ENCODE measurements at places on chromosomes 3 and 15. TPM values are rescaled to one million over a fixed set of nuclear protein-coding genes. Genes with fewer than 3 reads are reported as not detected.

GRCh38 chr3:156973954-156974353 is 147.8 kb downstream of the LEKR1 start:
- no peaks in the 10 kb centered on the region for H3K27me3 ChIP-seq
- no peak overlapping the region for H3K27ac ChIP-seq
- no peak for DNase-seq
- no peaks in the 10 kb centered on the region for H3K36me3 ChIP-seq
- H3K4me1 ChIP-seq: no peaks in the 10 kb centered on the region

GRCh38 chr3:105976196-105976595 is 107.4 kb upstream of the CBLB start:
- H3K27ac ChIP-seq: no peak overlapping the region
- no peak overlapping the region for H3K4me3 ChIP-seq
- no peaks in the 10 kb centered on the region for H3K4me1 ChIP-seq
- H3K36me3 ChIP-seq: no peaks in the 10 kb centered on the region
- H3K27me3 ChIP-seq: no peaks in the 10 kb centered on the region

GRCh38 chr3:69116897-69117296 is 5.5 kb downstream of the LMOD3 start:
- no peak overlapping the region for H3K27ac ChIP-seq
- no peaks in the 10 kb centered on the region for H3K36me3 ChIP-seq

GRCh38 chr15:89088605-89089315 is 504 bp downstream of the ABHD2 start:
- no peak for DNase-seq
- H3K4me3 ChIP-seq: peak overlapping the region; percentile 88
- peaks cover 13% of the 10 kb centered on the region for H3K4me1 ChIP-seq
- H3K27ac ChIP-seq: no peak overlapping the region

GRCh38 chr3:71089271-71089847 is 494.2 kb downstream of the FOXP1 start:
- H3K27ac ChIP-seq: no peak overlapping the region
- no peaks in the 10 kb centered on the region for H3K27me3 ChIP-seq
- H3K4me3 ChIP-seq: no peak overlapping the region
- DNase-seq: no peak
- peaks cover 7% of the 10 kb centered on the region for H3K4me1 ChIP-seq
- H3K36me3 ChIP-seq: no peaks in the 10 kb centered on the region

DNA sequence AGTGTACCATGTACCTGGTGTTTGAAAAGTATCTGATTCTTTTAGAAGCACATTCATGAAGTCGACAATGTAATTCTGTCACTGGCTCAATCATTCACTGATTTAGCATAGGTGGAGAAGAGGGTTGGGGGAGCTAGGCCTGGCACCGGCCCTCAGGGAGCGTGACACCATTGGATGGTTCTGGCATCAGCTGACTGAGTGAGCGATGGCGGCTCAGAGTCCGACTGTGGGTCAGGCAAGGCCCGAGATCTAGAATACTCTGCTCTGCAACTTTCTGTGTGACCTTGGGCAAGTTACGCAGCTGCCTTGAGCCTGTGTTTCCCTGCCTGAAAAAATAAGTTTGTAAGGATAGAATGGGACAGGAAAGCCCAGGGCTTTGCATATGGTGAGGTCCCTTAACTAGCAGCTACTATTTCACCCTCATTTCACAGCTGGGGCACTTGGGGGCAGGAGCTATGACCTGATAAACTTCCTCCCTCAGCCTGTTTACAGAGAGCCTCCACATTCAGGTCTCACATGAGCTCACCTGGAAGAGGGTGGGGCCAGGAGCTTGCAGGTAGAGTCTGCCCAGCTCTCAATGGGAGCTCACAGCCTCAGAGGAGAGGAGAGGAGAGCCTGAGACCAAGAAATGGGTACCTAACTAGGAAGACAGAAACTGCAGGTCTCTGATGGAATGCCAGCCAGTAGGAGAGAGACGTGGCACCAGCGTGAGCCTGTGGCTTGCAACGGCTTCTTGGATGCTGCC is 153.7 kb upstream of the TLE3 start:
- peaks cover 8% of the 10 kb centered on the region for H3K4me1 ChIP-seq
- H3K27ac ChIP-seq: no peak overlapping the region
- H3K36me3 ChIP-seq: no peaks in the 10 kb centered on the region
- no peaks in the 10 kb centered on the region for H3K27me3 ChIP-seq
- no peak for DNase-seq
- no peak overlapping the region for H3K4me3 ChIP-seq

DNA sequence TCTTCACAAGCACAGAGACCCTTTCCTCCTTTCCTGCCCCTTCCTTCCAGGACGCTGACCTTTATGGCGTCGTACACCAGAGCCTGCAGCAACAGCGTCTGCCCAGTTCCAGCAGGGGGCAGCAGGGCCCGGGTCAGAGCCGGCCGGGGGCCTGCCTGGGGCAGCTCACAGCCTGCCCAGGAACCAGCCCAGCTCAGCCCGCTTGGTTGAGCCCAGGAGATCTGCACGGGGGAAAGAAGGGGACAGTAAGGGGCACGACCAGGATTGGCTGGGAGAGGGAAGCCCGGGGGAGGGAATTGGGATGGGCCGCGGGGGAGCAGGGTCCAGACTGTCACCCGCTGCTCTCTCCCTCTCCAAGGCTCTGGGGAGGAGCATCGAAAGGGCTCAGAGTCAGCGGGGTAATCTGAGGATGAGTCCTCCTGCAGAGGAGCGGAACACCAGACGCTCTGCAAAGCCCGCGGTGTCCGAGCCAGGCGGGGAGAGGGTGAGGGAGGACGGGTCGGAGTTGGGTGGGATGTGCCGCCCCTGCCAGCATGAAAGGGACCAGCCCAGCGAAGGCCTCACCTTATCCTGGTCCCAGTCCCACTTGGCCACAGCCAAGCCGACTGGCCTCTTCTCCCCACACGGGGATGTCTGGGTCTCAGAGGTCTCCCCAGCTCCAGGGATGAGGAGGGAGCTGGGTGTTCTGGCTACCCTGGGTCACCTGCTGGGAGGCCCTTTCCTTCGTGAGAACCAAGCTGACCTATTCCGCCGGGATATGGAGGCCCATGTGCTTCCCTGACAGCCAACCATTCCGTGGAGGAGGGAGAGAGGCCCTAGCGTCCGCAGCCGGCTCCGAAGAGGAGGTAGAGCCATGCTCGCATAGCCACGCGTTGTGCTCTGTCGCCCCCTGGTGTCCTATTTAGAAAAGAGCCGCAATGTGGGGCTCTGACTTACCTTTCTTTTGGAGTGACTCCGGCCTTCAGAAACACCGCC is 7.4 kb upstream of the IGDCC3 start:
- H3K27me3 ChIP-seq: no peaks in the 10 kb centered on the region
- DNase-seq: peak; percentile 70
- no peak overlapping the region for H3K27ac ChIP-seq
- H3K4me1 ChIP-seq: peaks cover 7% of the 10 kb centered on the region

- H3K36me3 ChIP-seq: no peaks in the 10 kb centered on the region
- no peak overlapping the region for H3K27ac ChIP-seq
- no peaks in the 10 kb centered on the region for H3K27me3 ChIP-seq
- DNase-seq: no peak
- H3K4me3 ChIP-seq: no peak overlapping the region
These were observed 41.3 kb upstream of the SLC22A13 start for GRCh38 chr3:38224357-38224756.

DNA sequence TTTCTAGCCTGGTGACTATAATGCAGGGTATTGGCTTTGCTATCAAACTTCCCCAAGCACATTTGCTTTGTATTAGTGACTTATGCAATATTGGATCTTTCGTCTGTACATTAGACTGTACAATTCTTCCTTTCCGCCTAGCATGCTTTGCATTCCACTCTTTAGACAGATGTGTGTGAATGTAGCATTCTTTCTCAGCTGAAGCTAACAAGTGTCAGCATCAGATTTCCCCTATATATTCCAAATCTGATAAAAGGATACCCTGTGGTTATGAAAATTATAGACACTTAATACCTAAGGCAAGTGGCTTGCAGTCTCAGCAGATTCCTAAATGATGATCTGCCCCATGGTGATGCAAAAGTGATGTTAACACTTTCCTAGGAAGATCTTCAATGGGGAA is 360.1 kb downstream of the CNTN4 start:
- H3K27ac ChIP-seq: no peak overlapping the region
- no peak for DNase-seq
- H3K27me3 ChIP-seq: no peaks in the 10 kb centered on the region
- H3K4me1 ChIP-seq: no peaks in the 10 kb centered on the region
- H3K36me3 ChIP-seq: no peaks in the 10 kb centered on the region

GRCh38 chr3:188243124-188243795 is 89.3 kb downstream of the LPP start:
- no peak for DNase-seq
- no peaks in the 10 kb centered on the region for H3K36me3 ChIP-seq
- no peaks in the 10 kb centered on the region for H3K27me3 ChIP-seq
- H3K27ac ChIP-seq: no peak overlapping the region

TPM1 gene
- 571 TPM for total RNA-seq

CCDC39 gene
- 0.34 TPM for total RNA-seq

GOLGA8K gene
- 0.48 TPM for total RNA-seq

MFN1 gene
- total RNA-seq: 34.7 TPM

WDR93 gene
- not detected for total RNA-seq

NRROS gene
- 5.3 TPM for total RNA-seq

All from H1 (cell line).